ENCODE measurements at places on chromosomes 1 and 21. TPM values are rescaled to one million over a fixed set of nuclear protein-coding genes. Genes with fewer than 3 reads are reported as not detected.
A peak's percentile ranks its signal among the peaks of the same experiment; 100 is the strongest.

GRCh38 chr1:21924503-21925005 lies 12.6 kb downstream of the HSPG2 start:
- no peak for DNase-seq

- no peak for DNase-seq
Observed at GRCh38 chr1:59223989-59224634, 72.8 kb upstream of the FGGY start.

Gene MPZ
- polyA plus RNA-seq = 2.8 TPM

- DNase-seq = no peak
Observed at GRCh38 chr21:22352088-22352487, 1353.9 kb downstream of the NCAM2 start.

- no peak for DNase-seq
Observed at GRCh38 chr1:7594002-7594713, 176.9 kb upstream of the VAMP3 start.

Gene NOS1AP
- 0.87 TPM for polyA plus RNA-seq

GRCh38 chr1:15703562-15703961 lies 19.4 kb downstream of the PLEKHM2 start:
- DNase-seq = no peak

Gene CRB1
- polyA plus RNA-seq = under 0.01 TPM

GRCh38 chr1:243271996-243272395 lies 16.2 kb downstream of the SDCCAG8 start:
- no peak for DNase-seq

Gene PSRC1
- polyA plus RNA-seq = 5.4 TPM

GRCh38 chr21:20720623-20721022 lies 277.6 kb upstream of the NCAM2 start:
- DNase-seq = no peak

- DNase-seq = no peak
Observed at GRCh38 chr1:170067253-170067819, 7.2 kb downstream of the KIFAP3 start.

Gene CCDC185
- polyA plus RNA-seq = not detected

Gene AVPR1B
- polyA plus RNA-seq = 0.68 TPM

Gene KANK4
- polyA plus RNA-seq = 2.4 TPM

DNA sequence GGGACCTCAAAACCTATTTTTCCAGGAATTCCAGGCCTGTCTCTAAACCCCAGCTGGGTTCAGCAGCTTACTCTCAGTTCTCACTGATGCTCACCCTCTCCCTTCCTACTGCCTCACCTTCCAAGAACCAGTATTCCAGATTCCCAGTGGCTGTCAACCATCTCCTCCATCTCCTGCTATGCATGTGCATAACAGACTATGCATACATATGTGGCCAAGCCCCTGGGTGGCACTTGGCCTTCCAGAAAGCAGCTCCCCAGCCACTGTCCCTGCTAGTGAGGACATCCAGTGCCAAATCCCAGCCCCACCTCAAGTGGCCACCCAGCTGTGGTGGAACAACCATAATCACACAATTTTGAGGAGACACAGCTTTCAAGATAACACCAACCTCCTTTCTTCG lies 475.7 kb upstream of the PKN2 start:
- no peak for DNase-seq

Gene GFI1
- polyA plus RNA-seq = 5.4 TPM

DNA sequence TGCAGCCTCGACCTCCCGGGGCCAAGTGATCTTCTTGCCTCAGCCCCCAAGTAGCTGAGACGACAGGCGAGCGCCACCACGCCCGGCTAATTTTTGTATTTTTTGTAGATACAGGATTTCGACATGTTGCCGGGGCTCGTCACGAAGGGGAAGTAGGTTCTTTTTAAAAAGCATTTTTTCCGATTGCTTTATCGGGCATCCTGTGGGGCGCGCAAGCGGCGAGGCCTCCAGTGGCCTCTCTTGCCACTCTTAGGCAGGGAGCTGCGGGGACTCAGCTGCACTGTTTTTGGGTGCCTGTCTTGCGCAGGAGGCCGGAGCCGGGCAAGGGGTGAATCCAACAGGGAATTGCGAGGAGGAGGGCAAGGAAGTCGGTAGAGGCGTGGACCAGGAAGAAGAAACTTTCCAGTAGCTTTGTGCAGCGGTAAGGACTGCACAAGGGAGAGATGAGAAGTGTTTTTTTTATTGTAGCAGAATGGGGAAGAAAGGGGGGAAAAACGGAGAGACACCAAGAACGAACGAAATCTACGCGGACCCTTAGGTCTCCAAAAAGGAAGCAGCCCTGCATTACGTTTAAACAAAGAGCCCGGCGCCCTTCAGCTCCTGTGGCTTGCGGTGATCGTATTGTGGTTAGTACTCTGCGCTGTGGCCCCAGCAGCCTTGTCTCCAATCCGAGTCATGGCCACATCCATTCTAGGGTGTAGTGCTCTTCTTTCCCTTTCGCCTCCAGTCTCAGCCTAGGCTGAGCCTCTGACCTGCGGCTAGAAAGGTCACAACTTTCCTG lies 164.8 kb downstream of the PPIAL4G start:
- DNase-seq = no peak

Gene CSF3R
- polyA plus RNA-seq = 2.9 TPM

GRCh38 chr1:36913484-36914060 lies 120.7 kb downstream of the GRIK3 start:
- DNase-seq = no peak

GRCh38 chr1:175278734-175279116 lies 86.1 kb upstream of the KIAA0040 start:
- no peak for DNase-seq

Gene ANGPTL3
- polyA plus RNA-seq = 0.28 TPM

Gene GJA8
- polyA plus RNA-seq = not detected

Gene F11R
- polyA plus RNA-seq = 22.7 TPM

Gene LCE6A
- not detected for polyA plus RNA-seq

- peak; percentile 34 for DNase-seq
Observed at GRCh38 chr1:206693592-206693991, 8.9 kb downstream of the MAPKAPK2 start.

Gene RHD
- not detected for polyA plus RNA-seq

GRCh38 chr1:184160236-184160635 lies 108.7 kb downstream of the TSEN15 start:
- DNase-seq = no peak

- peak; percentile 11 for DNase-seq
Observed at GRCh38 chr1:25026730-25027450, 96.8 kb upstream of the RUNX3 start.

- DNase-seq = no peak
Observed at GRCh38 chr1:23588749-23589548, 29.6 kb upstream of the ID3 start.

GRCh38 chr1:234260578-234260977 lies 112.7 kb upstream of the COA6 start:
- no peak for DNase-seq
